ENCODE measurements at places on chromosomes 1 and 21.

- DNase-seq, result no peak
Observed at GRCh38 chr1:180888870-180889269, 23.8 kb upstream of the KIAA1614 start.

DNA sequence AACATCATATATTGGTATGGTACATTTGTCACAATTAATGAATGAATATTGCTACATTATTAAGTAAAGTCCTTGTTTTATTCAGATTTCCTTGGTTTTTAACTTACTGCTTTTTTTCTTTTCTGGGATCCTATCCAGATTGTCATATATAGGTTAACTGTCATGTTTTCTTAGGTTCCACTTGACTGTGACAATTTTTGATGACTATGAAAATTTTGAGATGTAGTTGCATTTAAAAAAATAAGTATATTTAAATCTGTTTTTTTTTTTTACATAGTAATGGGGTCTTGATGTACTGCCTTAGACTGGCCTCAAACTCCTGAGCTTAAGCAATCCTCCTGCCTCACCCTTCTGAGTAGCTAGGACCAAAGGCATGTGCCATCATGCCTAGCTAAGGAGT is 76.8 kb downstream of the ATP6V1G3 start:
- DNase-seq, result no peak

GRCh38 chr1:53086491-53087070 is 24.6 kb downstream of the PODN start:
- DNase-seq, result no peak

GRCh38 chr1:24021403-24022266 is 41.5 kb upstream of the SRSF10 start:
- DNase-seq, result no peak

DNA sequence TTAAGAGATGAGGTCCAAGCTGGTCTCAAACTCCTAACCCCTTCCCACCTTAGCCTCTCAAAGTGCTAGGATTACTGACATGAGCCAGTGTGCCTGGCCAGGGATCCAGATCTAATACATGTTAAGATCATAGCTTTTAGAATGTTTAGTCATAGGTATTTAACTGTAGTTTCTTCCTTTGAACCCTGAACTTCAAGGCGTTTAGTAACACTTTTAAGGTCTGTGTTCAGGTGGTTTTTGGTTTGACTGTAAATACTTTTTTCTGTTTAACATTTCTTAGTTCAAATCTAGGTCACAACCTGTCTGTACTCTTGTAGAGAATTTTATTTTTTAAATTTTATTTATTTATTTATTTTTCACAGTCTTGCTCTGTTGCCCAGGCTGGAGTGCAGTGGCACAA is 28.1 kb downstream of the RAP1A start:
- DNase-seq, result no peak

- DNase-seq, result no peak
Observed at GRCh38 chr1:28395181-28395580, 25.6 kb downstream of the PHACTR4 start.

GRCh38 chr1:201013991-201014815 is 9.3 kb downstream of the KIF21B start:
- no peak for DNase-seq

DNA sequence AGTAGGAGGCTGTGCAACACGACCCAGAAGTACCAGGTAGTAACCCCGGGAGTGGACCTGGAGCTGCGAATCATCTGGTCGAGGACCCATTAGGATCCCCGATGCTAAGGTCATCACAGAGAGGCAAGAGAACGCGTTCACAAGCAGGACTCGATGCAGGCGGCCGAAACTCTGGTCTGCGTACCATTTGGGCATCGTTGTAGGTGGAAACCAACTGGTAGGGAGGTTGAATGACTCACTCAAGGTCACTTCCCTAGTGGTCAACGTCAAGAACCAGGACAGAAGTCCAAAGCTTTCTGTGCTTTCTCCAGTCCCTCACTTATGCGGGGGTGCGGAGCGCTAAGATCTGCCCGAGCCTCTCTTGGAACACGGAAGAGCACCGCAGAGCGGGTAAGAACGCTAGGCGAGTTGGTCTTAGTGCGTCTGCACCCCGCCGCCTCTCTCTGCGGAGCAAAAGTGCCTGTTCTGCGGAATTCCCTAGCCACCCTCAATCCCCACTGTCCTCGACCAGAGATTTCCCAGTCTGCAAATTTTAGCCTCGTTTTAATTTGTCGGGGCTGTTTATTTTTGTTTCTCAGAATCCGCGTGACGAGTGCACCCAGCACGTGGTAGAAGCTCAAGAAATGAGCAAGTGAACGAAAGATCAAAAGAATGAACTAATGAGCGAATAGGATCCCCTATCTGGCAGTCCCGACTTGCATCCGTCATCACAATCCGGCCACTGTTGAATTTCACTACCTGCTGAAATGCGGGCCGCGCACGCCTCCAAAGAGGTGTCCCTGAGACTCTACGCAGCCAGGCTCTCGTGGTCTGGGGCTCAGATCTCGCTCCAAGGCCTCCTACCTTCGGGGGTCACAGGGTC is 12.2 kb downstream of the HLX start:
- no peak for DNase-seq

DNA sequence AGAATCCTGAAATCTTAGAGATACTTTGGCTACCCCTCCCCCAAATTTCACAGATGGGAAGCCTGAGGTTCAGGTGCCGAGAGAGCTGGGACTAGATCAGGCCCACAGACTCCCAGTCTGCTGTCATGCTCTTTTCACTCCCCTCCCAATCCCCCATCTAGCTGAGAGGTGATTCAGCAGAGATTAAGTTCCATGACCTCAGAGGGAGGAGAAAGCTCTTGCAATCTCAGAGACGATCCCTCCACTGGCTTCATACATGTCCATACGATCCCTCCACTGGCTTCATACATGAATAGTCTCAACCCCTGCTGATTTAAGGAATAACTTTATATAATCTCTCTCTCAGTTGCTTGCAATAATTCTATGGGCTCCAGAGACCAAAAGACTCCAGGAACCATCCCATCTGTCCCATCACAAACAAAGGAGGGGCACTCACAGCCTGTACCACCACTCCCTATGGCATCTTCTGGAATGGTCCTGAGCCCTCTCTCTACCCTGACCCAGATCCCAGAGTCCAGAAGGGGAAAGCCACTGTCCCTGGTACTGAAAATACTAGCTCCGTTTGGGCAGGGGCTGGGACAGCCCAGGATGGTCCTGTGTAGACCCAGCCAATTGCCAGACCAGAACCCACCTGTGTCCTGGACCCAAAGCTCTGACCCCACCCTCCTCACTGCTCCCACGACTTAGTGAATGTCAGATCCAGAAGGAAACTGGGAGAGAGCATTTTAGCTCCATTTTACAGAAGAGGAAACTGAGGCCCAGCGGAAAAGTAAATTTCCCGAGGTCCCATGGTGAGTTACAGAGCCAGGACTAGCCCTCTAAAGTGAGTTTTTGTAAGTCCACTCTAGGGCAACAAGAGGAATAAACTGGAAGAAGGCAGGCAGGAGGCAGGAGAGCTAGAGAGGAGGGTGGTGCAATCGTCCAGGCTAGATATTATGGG is 27.1 kb downstream of the RIMS3 start:
- no peak for DNase-seq

DNA sequence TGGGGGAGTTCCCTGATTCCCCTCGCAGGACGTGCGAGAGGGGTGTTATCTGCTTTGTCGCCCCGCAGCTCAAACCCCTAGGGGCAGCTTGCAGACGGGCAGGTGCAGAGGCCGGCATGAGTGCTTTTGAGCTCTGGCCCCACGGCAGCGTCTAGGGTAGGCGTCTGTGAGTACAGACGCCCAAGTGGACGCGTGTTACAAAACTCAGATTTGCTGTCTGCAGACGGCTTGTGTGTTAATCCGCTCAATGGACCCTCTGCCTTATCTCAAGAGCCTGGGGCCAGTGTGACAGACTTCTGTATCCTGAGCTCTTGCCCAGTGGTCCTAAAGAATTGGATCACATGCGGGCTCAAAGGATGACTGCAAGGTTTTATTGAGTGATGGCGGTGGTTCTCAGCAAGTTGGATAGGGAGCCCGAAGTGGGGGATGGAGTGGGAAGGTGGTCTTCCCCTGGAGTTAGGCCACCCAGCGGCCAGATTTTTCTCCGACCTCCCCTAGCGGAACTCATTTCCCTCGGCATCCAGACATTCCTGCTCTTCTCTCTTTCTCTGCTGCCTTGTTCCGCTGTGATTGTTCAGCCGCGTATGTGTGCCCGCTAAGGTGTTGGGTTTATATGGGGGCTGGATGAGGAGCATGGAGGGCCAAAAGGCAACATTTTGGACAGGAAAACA is 9.4 kb downstream of the CFHR4 start:
- no peak for DNase-seq

GRCh38 chr1:48661726-48662463 is 114.8 kb downstream of the BEND5 start:
- DNase-seq, result no peak

GRCh38 chr1:228544021-228544850 is 57.1 kb downstream of the RNF187 start:
- DNase-seq, result no peak

GRCh38 chr1:39898648-39899603 is 2.8 kb downstream of the MYCL start:
- DNase-seq, result no peak

GRCh38 chr1:203765029-203765837 is at the start of gene LAX1:
LAX1 (plus strand) TSS chr1:203765183; CDS start chr1:203765566, 383 bp downstream.
- peak; percentile 75 for DNase-seq

DNA sequence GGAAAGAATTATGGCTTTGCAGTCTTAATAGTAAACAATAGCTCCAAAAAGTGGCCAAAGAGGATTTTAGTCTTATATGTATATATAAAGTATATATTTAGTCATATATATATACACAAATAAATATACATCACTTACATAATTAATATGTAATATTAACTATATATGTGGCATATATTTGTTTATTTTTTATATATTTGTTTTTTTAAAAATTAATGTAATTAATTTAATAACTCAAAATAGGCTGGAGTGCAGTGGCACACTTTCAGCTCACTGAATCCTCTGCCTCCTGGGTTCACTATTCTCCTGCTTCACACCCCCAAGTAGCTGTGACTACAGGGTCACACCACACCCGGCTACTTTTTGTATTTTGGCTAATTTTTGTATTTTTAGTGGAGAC is 532.6 kb downstream of the KCNT2 start:
- no peak for DNase-seq

GRCh38 chr21:39108291-39109162 is 74.7 kb downstream of the PSMG1 start:
- DNase-seq, result no peak

GRCh38 chr1:70441392-70442035 is 30.4 kb downstream of the CTH start:
- no peak for DNase-seq

GRCh38 chr1:172561252-172561651 is 28.3 kb downstream of the SUCO start:
- DNase-seq, result no peak

GRCh38 chr21:39518055-39518846 is 66.5 kb downstream of the SH3BGR start:
- DNase-seq, result peak; percentile 33

GRCh38 chr21:38861989-38862683 is 56.4 kb downstream of the ETS2 start:
- DNase-seq, result no peak

- no peak for DNase-seq
Observed at GRCh38 chr1:216528816-216529215, 105.6 kb upstream of the USH2A start.

- no peak for DNase-seq
Observed at GRCh38 chr1:89816366-89816765, 4.5 kb upstream of the LRRC8D start.

DNA sequence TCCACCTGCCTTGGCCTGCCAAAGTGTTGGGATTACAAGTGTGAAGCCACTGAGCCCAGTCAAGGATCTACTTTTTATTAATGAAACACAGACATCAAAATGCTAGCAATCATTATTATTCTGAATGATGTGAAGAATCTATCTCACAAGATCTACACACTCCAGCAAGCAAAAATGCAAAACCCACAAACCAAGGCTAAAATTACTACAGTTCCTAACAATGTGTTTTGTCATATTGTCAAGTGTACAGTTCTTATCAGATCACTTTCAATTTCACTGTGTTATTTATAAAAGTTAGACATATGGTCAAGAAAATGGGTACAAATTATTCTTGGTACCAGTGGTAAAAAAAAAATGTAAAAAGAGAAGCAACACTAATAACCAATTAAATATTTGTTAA is 61.3 kb upstream of the SDC3 start:
- no peak for DNase-seq

- DNase-seq, result no peak
Observed at GRCh38 chr1:109258481-109259466, 9.4 kb downstream of the CELSR2 start.

DNA sequence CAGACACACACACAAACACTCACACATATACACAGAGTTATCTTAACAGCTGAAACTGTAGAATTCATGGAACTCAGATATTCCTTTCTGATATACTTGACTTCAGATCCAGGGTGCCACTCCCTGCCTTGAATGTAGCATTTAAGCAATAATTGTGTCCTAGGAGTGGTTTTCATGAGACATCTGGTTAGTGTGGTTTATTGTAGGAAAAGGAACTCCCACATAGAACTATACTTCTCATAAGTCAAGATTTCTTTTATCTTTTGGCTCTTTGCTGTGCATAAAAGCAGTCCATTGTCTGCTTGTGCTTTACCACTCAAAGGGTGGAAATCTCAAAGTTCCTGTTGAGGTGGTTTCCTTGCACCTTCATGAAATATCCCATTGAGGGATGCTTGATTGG is 272.6 kb upstream of the SGIP1 start:
- no peak for DNase-seq

GRCh38 chr1:22196041-22196440 is 53.1 kb upstream of the WNT4 start:
- DNase-seq, result no peak

DNA sequence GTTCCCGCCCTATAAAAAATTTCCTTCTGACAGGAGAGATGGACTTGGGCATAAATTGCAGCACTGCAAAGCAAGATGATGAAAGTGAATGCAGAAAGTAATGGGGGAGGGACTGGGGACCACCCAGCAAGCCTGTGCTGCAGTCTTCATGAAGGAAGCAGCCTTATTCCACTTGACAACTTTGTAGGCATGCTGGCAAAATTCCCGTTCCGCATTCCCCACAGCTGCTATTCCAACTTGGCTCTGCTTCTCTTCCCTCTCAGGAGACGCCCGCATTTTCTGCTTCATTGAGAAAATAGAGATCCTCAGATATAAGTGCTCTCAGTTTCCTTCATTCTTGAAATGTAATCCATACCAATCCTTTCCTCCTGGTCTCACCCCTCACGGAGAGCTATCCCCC is 2.4 kb downstream of the HMGB4 start:
- DNase-seq, result no peak

DNA sequence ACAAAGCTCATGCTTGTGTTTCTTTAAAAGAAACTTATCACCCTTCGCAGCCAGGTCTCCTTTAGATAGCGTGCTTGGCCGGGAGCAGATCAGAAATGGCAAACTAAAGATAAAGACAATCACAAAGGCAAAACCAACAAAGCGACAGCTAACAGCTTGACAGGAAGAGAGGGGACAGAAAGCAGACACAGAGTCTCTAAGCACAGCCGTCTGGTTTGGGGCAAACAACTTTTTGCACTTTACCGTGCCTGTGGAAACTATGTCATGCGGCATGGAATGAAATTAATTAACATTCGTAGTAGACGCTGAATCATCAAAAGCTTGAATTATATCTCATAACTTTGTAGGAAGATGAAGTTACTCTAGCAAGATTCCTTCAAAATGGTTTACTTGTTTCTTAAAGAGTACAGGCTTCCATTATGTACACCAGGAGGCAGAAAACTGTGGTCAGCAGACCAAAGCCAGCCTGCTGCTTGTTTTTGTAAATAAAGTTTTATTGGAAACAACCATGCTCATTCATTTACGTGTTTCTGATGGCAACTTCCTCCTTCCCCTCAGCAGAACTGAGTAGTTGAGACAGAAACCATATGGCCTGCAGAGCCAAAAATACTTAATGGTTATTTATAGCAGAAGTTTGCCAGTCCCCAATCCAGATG is 183.2 kb downstream of the KIF26B start:
- DNase-seq, result no peak

GRCh38 chr1:244322181-244322580 is 129.5 kb downstream of the ADSS2 start:
- no peak for DNase-seq
